ENCODE measurements at places on chromosomes 3 and 15. TPM values are rescaled to one million over a fixed set of nuclear protein-coding genes. Genes with fewer than 3 reads are reported as not detected.

The VGLL3 gene
- 0.03 TPM for total RNA-seq

The ZNF639 gene
- 46.0 TPM for total RNA-seq

The RAB5A gene
- total RNA-seq: 58.9 TPM

The CCNDBP1 gene
- 100 TPM for total RNA-seq

The ALDH1A3 gene
- total RNA-seq: not detected

The CFAP92 gene
- total RNA-seq: 0.24 TPM

The CHRD gene
- total RNA-seq: not detected

The JMJD7 gene
- total RNA-seq: 36.4 TPM

The ROBO2 gene
- total RNA-seq: not detected

The LRTM1 gene
- not detected for total RNA-seq

The TUSC7 gene
- total RNA-seq: not detected

The GPR27 gene
- total RNA-seq: 0.66 TPM

The EFCAB12 gene
- total RNA-seq: 1.9 TPM

The PIF1 gene
- 30.2 TPM for total RNA-seq

The NR2F2 gene
- total RNA-seq: not detected

The SMAD6 gene
- total RNA-seq: 0.35 TPM

The LSAMP gene
- total RNA-seq: not detected

The ZMYND10 gene
- total RNA-seq: 3.1 TPM

The CHST13 gene
- total RNA-seq: 0.54 TPM

The STAC gene
- total RNA-seq: not detected

The REC114 gene
- not detected for total RNA-seq

The TMCC1 gene
- total RNA-seq: 39.4 TPM

The NEK11 gene
- total RNA-seq: 7.7 TPM

The ESYT3 gene
- total RNA-seq: not detected

The GOLGA8R gene
- 10.0 TPM for total RNA-seq

The ECE2 gene
- not detected for total RNA-seq

The RYR3 gene
- 5.3 TPM for total RNA-seq

The GABRA5 gene
- total RNA-seq: not detected

The TTC21A gene
- total RNA-seq: 2.8 TPM

The NPAP1 gene
- total RNA-seq: not detected

The RGMA gene
- total RNA-seq: 1.1 TPM

The MINAR1 gene
- total RNA-seq: 0.32 TPM

The CSPG4 gene
- total RNA-seq: not detected

The MCTP2 gene
- total RNA-seq: 44.5 TPM

The CIDEC gene
- not detected for total RNA-seq

The RPUSD3 gene
- total RNA-seq: 61.2 TPM

The LSM3 gene
- total RNA-seq: 7.3 TPM

All from naive thymus-derived CD4-positive, alpha-beta T cell (primary cell).